Left colon (tissue), 2 donors: ENCODE measurements at places on chromosomes 16 and 17. TPM values are rescaled to one million over a fixed set of nuclear protein-coding genes. Genes with fewer than 3 reads are reported as not detected.

FAM222B gene
- total RNA-seq, result 28.9 TPM

ARL4D gene
- 1.5 TPM for total RNA-seq

CA7 gene
- 157 TPM for total RNA-seq

CACNA1H gene
- total RNA-seq, result 15.6 TPM

SLC5A11 gene
- total RNA-seq, result 0.31 TPM

RND2 gene
- 1.1 TPM for total RNA-seq

DHRS7C gene
- total RNA-seq, result 0.31 TPM

ZG16B gene
- total RNA-seq, result 40.9 TPM

PRCD gene
- total RNA-seq, result 0.92 TPM

PABPN1L gene
- total RNA-seq, result not detected

KRT23 gene
- 0.28 TPM for total RNA-seq

HS3ST2 gene
- 0.28 TPM for total RNA-seq

HCRT gene
- total RNA-seq, result not detected

ATP2C2 gene
- total RNA-seq, result 253 TPM

CYGB gene
- total RNA-seq, result 12.2 TPM

ACBD4 gene
- total RNA-seq, result 22.3 TPM

RASL10B gene
- 0.31 TPM for total RNA-seq

ST6GALNAC1 gene
- 322 TPM for total RNA-seq

NUDT21 gene
- total RNA-seq, result 77.9 TPM

CD300H gene
- total RNA-seq, result not detected

ARL5C gene
- 0.56 TPM for total RNA-seq

CIBAR2 gene
- total RNA-seq, result not detected

DRC3 gene
- 0.61 TPM for total RNA-seq

UBE2I gene
- 76.6 TPM for total RNA-seq

STH gene
- not detected for total RNA-seq

MRPL10 gene
- 31.5 TPM for total RNA-seq

POLR3K gene
- 10.9 TPM for total RNA-seq

KCNH4 gene
- 0.06 TPM for total RNA-seq

FOXC2 gene
- 0.34 TPM for total RNA-seq

SMTNL2 gene
- total RNA-seq, result 0.25 TPM

HEXIM2 gene
- total RNA-seq, result 4.7 TPM

MYH2 gene
- not detected for total RNA-seq

EXOC3L1 gene
- 2.3 TPM for total RNA-seq

SCNN1B gene
- 715 TPM for total RNA-seq

SNRNP25 gene
- total RNA-seq, result 20.7 TPM

CCDC144A gene
- 3.4 TPM for total RNA-seq

TMEM204 gene
- total RNA-seq, result 2.6 TPM

STAC2 gene
- 0.17 TPM for total RNA-seq

RHBDF1 gene
- 35.5 TPM for total RNA-seq

MYH1 gene
- not detected for total RNA-seq

WNT3 gene
- 0.39 TPM for total RNA-seq

RHBDL1 gene
- 5.3 TPM for total RNA-seq

GLIS2 gene
- 1.6 TPM for total RNA-seq

ADAP2 gene
- total RNA-seq, result 6.2 TPM

KCNJ16 gene
- total RNA-seq, result 0.22 TPM
